Thoracic aorta endothelial cell (primary cell): ENCODE measurements at places on chromosomes 16 and 17. TPM values are rescaled to one million over a fixed set of nuclear protein-coding genes. Genes with fewer than 3 reads are reported as not detected.

MPO gene
- not detected in 2 replicates for total RNA-seq

TMED6 gene
- total RNA-seq: 0.13 and 0.14 TPM in 2 replicates

GPR142 gene
- total RNA-seq: not detected in 2 replicates

SHMT1 gene
- total RNA-seq: 21.5 and 27.3 TPM in 2 replicates

SLC47A1 gene
- total RNA-seq: 8.6 and 15.4 TPM in 2 replicates

EVI2A gene
- total RNA-seq: 0.80 and 1.3 TPM in 2 replicates

SDR42E2 gene
- total RNA-seq: 0.07 and 0.13 TPM in 2 replicates
